CD4-positive, alpha-beta T cell treated with Interleukin-2 at 100 ng/mL for 4 hours (primary cell): ENCODE measurements at places on chromosomes 13 and 19.

DNA sequence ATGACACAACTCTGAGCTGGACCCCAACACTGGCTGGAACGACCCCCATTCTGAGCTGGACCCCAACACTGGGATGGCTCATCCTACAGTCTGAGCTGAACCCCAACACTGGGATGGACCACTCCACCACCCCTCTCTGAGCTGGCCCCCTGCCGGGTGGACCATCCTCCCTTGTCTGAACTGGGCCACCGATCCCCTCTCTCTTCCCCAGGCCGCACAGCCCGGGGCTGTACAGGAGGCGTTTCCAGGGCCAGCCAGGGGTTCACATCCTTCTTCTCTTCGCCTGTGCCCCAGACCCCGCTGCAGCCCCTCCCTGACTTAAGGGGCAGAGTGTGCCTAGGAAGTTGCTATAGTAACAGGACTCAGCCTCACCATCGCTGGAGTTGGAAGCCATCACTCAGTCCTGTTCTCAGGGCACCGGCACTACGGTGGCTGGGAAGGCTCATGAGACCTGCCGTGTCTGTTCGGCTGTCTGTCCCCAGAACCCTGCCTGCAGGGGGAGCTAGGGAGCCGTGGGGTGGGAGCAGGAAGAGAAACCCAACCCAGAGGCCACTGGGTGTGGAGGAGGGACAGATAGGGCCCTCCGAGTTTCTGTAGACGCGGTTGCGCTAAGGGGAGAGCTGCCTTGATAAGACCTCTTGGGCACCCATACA lies 3.7 kb downstream of the PRKACA start:
- peak; percentile 31 for DNase-seq

GRCh38 chr13:33832872-33833271 lies 14.9 kb downstream of the RFC3 start:
- DNase-seq, result no peak

DNA sequence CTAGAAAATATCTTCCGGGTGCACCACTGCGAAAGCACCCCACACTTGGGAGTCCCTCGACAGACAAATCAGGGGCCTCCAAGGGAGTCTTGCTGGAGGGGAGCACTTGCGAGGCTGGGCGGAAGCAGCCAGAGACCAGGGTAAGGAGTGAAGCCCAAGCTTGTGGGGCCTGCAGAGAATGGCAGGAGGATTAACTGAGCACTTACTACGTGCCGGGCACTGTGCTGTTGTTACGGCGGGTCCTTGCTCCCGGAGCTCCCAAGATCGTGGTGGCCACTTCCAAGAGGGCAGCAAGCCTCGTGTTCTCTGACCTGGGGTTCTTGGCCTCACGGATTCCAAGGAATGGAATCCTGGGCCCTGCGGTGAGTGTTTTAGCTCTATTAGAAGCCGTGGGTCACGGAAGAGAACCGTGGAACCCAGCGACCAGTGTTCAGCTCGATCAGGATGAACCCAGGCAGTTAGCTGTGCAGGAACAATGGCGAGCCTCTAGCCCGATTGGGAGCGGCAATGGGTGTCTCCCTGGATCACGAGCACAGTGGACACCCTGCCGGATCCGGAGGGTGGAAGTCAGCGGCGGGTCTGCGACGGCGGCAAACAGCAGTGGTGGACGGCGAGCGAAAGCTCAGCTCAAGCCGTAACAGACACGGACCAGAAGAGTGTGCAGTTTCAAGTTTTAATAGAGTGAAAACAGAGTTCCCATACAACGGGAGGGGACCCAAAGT lies 9.6 kb downstream of the TTYH1 start:
- DNase-seq, result no peak

- DNase-seq, result no peak
Measured at GRCh38 chr13:47146136-47146535, 249.3 kb upstream of the HTR2A start.

- DNase-seq, result no peak
Measured at GRCh38 chr19:20662421-20663105, 1.2 kb upstream of the ZNF626 start.

GRCh38 chr13:62583466-62583865 lies 1167.8 kb upstream of the PCDH20 start:
- no peak for DNase-seq

DNA sequence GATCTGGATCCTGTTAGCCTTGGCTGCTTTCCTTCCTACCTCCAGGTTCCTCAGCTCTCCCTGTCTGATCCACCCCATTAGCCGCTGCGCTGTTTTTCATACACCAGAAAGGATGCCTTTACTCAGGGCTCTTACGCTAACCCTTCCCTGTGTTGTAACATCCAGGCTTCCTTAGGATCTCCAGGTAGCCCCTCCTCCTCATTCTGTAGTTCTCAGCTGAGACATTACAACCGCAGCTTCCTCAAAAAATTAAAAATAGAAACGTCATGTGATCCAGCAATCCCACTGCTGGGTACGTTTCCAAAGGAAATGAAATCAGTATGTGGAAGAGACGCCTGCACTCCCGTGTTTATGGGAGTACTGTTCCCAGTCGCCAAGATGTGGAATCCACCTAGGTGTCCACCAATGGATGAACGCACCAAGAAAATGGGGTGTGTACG lies 18.4 kb upstream of the MYADM start:
- DNase-seq, result no peak

- DNase-seq, result no peak
Measured at GRCh38 chr13:91112201-91112923, 235.1 kb upstream of the MIR17HG start.

- DNase-seq, result no peak
Measured at GRCh38 chr13:20814224-20814910, 40.6 kb upstream of the EEF1AKMT1 start.

GRCh38 chr19:47561440-47562057 lies 11.4 kb downstream of the ZNF541 start:
- DNase-seq, result no peak

DNA sequence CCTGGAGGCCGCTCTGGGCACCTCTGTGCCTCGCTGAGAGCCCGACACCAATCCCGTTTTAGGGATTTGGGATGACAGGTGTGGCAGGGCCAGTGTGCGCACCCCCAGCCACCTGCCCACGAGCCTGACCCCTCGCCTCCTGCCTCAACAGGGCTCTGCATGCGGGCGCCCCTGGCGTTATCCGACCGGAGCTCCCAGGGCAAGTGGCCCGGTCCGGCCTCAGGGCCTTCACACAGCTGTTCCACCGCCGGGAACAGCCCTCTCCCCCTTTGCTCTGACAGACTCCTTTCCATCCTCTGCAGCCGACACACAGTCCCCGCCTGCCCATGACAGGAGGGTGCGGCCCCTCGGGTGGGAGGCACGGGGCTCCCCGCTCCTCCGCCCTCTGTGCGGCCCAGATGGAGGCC lies 7.1 kb upstream of the WDR18 start:
- DNase-seq, result no peak

GRCh38 chr13:86324191-86324590 lies 525.0 kb upstream of the SLITRK6 start:
- no peak for DNase-seq

DNA sequence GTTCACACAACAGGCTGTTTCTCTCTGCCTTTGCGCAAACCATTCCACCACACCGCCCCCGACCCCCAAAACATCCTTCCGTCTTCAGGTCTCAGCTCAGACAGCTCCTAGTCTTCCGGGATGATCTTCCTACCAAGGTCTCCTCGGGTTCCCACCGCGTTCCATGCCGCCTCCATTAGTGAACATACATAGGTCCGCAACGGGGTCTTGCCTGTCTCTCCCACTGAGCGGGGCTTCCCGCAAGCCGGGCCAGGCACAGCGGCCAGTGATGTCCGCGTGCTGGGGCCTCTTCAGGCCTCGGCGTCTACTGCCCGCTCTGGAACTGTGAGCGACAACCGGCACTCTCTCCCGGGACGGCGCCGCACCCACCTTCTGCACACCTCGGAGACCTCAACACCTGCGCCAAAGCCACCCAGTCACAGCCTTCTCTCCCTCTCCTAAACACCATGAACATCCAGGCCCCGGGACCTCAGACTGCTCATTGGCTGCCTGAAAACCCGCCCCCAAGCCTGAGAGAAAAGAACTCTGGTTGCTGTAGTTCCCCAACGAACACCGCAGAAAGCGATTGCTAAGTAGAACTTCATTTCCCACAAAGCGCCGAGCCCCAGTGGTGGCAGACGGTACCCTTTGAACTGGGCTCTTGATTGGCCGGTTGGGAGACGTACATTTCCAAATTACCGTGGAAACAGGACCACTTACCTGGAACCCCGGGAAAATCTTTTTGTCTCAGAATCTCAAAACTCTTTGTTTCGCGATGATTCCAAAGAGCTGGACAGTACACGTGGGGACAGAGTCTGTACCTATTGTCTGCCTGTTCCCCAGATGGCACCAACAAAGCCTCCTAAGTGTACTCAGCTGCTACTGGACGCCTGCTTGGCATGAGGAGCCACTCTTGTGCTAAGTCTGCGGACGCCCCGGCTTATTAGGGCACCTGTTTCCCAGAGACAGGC lies 9.5 kb downstream of the DYRK1B start:
- DNase-seq, result peak; percentile 93
